ENCODE measurements at places on chromosomes 2 and 18.
A peak's percentile ranks its signal among the peaks of the same experiment; 100 is the strongest.

- DNase-seq = no peak
These were observed 186.6 kb downstream of the RAB3GAP1 start for GRCh38 chr2:135238651-135239050.

- DNase-seq = no peak
These were observed 18.8 kb upstream of the ALPI start for GRCh38 chr2:232437195-232437571.

DNA sequence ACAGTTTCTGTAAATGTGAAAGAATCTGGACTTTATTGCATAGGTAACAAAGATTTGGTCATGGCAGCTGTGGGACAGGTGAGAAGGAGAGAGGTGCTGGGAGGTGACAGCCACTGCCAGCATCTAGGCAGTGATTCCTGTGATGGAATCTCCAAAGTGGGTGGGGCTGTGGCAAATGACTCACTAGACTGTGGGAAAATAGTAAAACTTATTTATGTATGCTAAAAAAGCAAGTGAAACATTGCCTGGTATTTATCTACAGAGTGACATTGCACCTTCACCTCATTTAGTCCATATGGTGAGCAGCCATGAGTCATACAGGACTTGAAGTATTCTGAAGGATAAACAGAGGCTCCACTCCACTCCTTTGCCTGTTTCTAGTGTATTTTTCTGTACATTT, 145.3 kb upstream of the MEX3C start:
- DNase-seq = no peak

- no peak for DNase-seq
These were observed 142.2 kb downstream of the MAP2 start for GRCh38 chr2:209565896-209566582.

DNA sequence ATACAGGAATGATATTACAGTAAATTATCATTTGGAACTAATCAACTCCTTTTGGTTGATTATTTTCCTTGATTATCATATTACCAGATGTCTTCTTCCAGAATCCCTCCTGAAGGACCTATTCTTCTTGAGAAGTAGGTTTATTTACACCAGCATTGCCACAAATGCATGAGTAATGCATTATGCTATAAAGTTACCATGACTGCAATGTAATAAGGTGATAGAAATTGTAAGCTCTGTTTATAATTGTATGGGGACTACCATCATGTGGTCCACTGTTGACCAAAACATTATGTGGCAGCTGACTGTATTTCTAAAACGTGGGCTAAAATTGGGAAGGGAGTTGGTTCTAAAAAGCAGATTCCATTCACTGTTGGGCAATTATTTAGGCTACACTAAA, 602.2 kb downstream of the NYAP2 start:
- no peak for DNase-seq

- no peak for DNase-seq
These were observed 17.0 kb downstream of the RND3 start for GRCh38 chr2:150470435-150470834.

DNA sequence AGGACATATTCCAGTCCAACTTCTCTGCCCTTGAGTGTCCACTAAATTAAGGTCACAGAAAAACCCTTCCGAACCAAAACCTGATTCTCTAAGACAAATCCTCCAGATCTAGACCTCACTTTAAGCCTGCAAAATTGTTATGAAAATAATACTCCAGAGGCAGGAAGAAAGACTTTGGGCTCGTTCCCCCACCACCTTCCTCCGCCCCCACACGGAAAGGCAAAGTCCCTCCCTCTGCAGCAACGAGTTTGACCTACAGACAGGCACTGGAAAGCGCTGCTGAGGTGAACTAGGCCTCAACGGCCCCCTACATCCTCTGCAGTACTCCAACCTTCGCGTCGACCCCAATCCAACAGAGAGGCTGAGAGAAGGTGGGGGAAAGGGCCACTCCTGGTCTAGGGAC, 808 bp downstream of the ATP5MC3 start:
- DNase-seq = peak; percentile 49

GRCh38 chr2:33071591-33071990, 124.8 kb downstream of the LTBP1 start:
- DNase-seq = no peak

DNA sequence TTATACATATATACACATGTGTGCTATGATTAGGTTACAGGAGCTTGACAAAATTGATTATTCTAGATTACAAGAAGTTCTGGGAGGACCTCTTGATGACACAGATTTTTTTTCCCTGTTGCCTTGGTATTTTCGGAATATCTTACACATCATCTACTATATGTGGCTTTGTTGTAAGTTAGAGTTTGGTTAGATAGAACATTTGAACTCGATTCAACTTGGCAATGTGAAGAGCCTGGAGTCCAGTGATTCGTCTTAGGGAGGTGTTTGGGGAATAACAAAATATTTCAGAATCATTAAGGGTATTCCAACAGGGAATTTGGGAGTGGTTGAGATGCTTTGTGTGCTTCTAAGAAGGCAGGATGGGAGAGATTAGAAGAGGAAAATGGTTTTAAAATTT, 39.3 kb upstream of the EFEMP1 start:
- no peak for DNase-seq

DNA sequence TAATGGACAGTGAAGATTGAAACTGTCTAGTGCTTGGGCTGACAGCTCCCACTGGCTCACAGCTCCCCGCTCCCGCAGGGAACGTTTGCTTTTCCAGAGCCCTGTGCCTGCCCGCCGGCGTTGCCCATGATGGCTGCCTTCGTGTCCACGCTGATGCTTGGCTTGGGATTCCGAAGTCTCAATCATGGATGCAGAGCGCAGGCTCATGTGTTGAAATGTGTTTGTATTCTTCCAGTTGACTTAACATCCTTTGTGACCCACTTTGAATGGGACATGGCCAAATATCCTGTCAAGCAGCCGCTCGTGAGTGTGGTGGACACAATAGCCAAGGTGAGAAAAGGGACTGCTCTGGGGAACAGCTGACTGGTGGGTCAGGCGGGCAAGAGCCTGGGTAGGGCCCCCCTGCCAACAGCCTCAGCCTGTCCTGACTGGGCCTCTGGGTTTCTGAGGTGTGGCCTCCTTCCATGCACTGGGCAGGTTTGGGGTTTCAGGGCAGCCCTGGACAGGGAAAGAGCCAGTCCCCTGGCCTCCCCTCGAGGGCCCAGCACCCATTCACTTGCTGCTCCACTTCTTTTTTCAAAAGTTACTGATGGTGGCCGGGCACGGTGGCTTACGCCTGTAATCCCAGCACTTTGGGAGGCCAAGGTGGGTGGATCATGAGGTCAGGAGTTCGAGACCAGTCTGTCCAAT, 42.8 kb downstream of the ATP6V1C2 start:
- DNase-seq = no peak

- DNase-seq = no peak
These were observed 6.0 kb downstream of the NEMP2 start for GRCh38 chr2:190528521-190529001.

DNA sequence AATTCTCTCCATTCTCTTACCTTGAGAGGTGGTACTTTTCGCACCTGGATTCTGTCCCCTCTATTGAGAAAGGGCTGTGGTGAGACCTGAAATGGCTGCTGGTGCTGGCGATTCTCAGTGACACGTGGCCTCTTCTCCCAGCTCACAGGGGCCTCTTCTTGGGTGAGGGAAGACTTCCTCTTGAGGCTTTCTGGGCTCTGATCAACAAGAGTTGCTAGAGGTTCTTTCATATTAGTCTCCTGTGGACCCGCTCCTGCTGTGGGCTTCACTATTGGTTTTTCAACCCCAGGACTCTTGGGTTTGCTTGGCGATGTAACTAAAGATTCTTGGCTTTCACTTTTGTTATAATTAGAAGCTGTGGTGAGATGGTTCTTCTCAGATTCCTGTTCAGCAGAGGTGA, 76.3 kb upstream of the DTNB start:
- no peak for DNase-seq

DNA sequence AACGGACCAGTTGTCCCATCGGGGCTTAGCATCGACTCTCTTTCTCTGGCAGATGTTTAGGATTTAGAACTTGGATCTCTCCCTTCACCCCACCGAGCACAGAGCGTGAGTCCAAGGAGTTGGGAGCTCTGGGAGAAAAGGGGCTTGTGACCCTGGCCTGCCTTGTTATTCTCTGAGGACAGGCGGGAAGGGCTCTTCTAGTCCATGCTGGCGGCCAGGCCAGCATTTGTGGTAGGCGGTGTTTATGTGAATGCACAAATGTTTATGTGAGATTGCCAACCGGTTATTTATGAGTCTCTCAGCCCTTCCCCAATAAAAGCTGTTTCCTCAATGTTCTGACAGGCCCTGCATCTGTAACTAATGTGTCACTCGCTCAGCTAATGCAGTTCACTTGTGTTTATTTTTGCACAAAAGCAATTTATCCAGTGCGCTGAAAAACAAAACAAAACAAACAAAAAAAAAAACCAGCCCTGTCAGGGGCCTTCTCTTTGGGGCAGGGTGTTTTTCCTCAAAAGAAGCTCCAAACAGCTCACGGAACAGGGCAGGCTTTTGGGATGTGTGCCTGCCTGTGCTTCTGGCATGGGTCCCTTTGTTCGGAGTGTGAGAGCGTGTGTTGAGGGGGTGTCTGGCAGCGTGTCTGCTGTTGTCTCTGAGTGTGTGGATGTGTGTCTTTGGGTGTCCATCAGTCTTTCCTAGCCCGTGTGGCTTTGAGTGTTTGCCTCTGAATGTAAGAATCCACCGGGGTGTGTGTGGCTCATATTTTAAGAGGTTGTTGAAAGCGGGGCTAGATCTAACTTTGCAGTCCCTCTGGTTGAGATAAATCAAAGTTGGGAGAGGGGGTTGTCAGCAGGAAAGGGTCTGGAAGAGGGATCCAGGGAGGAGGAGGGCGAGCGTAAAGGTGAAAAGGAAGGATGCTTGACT, 52.8 kb upstream of the HAAO start:
- DNase-seq = no peak

DNA sequence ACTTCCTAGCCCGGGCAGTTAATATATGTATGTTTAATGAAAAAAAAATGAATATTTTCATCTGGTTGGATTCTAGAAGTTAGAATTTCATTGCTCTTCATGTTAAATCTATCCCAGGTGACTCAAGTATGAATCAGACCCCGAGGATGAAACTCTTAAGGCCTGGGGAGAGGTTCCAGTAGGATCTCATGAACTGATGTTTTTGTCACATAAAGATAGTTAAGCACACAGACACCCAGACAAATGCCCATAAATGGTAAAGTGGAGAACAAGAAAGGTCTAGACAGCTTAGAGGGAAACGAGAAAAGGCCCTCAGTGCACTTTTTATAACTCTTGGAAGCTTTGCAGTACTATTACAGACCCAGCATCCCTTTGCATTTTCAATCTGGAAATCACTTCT, 114.1 kb downstream of the RIF1 start:
- no peak for DNase-seq

GRCh38 chr18:48030616-48031480, 100.4 kb upstream of the SMAD2 start:
- DNase-seq = no peak

DNA sequence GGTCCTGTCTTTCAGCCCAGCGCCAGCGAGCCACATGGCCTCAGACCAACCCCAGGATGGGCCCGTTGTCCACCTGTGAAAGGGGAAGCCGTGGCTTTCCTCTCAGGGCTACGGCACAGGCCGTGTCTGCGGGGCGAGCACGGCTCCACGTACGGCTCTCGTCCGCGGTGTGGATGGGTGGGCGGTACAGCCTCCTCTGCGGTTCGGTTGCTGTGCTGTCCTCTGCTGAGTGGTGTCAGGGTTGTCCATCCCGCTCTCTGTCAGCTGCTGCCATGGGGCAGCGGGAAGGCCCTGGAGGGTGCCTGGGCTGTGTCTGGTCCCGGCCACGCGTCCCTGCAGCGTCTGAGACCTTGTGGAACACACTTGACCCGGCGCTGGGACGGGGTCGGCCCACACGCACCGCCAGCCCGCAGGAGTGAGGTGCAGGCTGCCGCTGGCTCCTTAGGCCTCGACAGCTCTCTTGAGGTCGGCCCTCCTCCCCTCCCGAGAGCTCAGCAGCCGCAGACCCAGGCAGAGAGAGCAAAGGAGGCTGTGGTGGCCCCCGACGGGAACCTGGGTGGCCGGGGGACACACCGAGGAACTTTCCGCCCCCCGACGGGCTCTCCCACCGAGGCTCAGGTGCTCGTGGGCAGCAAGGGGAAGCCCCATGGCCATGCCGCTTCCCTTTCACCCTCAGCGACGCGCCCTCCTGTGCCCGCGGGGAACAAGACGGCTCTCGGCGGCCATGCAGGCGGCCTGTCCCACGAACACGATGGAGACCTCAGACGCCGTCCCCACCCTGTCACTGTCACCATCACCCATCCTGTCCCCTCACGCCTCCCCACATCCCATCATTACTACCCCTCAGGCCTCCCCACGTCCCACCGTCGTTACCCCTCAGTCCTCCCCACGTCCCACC, 128.7 kb downstream of the NFATC1 start:
- peak; percentile 62 for DNase-seq

Measured in stimulated activated naive CD4-positive, alpha-beta T cell treated with Interleukin-2 at 50 U/mL for 16 hours (primary cell).